ENCODE measurements at places on chromosomes 13 and 19. TPM values are rescaled to one million over a fixed set of nuclear protein-coding genes. Genes with fewer than 3 reads are reported as not detected.
A peak's percentile ranks its signal among the peaks of the same experiment; 100 is the strongest.

PPP6R1 gene
- polyA plus RNA-seq: 24.9 TPM

PPM1N gene
- polyA plus RNA-seq: 30.1 TPM

ZNF90 gene
- polyA plus RNA-seq: 102 TPM

ZNF69 gene
- polyA plus RNA-seq: 15.8 TPM

DNA sequence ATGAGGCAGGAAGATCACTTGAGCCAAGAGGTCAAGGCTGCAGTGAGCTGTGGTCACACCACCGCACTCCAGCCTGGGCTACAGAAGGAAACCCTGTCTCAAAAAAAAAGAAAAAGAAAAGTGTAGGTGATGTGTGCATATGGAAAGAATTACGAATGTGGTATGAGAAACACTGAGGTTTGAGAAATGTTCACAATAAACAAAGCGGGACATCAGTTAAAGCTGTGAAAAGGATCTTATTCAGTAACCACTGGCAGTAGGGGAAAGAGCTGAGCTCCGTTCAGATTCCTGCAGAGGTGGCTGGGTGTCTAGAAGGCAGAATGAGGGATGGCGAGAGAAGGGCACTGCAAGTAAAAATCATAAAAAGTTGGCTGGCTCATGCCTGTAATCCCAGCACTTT lies 4.1 kb upstream of the IGSF23 start:
- H3K4me3 ChIP-seq: no peak overlapping the region
- no peak for DNase-seq
- peaks cover 22% of the 10 kb centered on the region for H3K4me1 ChIP-seq
- no peak overlapping the region for H3K27ac ChIP-seq
- H3K36me3 ChIP-seq: no peaks in the 10 kb centered on the region
- H3K27me3 ChIP-seq: no peaks in the 10 kb centered on the region

DNA sequence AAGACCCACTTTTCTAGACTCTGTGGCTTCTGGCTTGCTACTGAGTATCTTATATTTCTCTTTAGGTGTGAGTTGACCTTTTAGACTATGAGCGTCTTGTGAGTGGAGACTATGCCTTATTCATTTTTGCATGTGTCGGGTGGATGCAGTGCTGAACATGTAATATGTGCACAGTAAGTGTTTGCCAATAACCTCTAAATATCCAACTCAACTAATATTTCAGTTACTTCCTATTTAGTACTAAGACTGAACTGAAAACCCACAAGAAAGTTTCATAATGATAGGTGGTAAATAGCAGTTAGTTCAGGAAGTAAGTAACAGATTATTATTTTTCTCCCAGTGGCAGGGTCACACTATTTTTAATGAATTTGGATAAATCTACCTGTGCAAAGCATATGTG lies 269.3 kb downstream of the KCNRG start:
- H3K27ac ChIP-seq: no peak overlapping the region
- DNase-seq: no peak
- peaks cover 31% of the 10 kb centered on the region for H3K4me1 ChIP-seq
- H3K4me3 ChIP-seq: no peak overlapping the region

DNA sequence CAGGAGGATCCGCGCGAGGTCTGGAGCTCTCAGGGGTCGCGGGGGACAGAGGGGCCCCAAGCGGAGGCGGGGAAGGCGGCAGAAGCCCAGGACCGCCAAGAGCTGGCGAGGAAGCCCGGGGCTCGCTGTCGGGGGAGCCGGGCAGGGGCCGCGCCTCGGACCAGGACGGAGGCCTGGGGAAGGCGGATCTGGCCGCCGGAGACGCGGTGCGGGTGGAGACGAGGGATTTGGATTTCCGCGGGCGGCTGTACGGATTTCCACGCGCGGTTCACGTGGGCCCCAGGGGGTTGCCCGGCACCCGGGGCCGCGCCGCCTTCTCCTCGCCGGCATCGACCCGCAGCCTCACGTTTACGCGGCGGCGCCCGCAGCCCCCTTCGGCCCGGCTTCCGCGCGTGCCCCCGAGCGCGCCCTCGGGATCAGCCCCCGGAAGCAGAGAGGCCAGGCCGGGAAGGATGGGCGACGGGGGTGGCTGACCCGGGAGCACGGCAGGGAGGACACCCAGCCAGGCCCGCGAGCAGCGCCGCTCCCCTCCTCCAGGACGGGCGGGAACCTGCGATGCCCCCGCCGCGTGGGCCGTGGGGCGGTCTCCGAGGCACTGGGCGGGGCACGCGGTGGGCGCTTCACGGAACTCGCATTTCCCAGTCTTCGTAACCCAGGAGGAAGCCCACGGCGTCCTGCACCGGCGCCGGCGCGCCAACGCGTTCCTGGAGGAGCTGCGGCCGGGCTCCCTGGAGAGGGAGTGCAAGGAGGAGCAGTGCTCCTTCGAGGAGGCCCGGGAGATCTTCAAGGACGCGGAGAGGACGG lies 4.7 kb downstream of the F7 start:
- H3K4me3 ChIP-seq: peak overlapping the region; percentile 54
- H3K36me3 ChIP-seq: no peaks in the 10 kb centered on the region

DNA sequence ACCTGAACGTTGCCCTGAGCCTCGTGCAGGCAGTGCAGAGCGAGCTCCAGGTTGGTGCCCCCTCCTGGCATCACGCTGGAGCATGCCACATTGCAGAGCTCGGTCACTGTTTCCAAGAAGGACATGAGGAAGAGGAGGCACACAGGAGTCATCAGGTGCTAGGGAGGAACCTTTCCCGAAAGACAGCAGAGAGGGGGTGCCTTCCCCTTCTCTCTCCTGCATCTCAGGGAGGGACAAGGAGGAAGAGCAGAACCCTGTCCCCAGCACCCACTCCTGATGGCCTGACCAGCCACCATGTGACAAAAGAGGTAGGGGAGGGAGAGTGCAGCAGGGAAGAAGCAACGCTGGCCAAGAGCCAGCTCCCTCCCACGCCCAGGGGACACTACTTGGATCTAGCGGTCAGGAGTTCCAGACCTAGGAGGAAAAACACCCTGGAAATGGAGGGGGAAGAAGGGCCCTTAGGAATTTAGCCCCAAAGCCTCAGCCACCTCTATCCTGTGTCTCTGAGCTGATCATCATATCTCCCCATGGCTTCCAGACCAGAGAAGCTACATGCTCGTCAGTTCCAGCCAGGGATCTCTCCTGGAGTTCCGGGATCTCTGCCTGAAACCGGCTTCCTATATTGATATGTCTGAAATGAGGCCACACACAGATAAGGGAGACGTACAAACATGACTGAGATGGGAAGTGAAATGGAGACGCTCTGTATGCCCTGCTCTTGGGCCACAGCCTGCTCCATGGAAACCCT lies 17.0 kb upstream of the NAPA start:
- H3K4me3 ChIP-seq: no peak overlapping the region
- H3K4me1 ChIP-seq: no peaks in the 10 kb centered on the region
- H3K27ac ChIP-seq: no peak overlapping the region

Measured in GM23338 (cell line).